Stimulated activated CD8-positive, alpha-beta memory T cell treated with anti-CD3 and anti-CD28 coated beads, Interleukin-2, amount 100 ng/mL, for 1 hour (primary cell): ENCODE measurements at places on chromosomes 12 and 14.

- DNase-seq, result no peak
Measured at GRCh38 chr12:90854136-90854689, 100.8 kb downstream of the CCER1 start.

GRCh38 chr12:108696996-108697290 is 34.4 kb downstream of the CORO1C start:
- DNase-seq, result no peak

DNA sequence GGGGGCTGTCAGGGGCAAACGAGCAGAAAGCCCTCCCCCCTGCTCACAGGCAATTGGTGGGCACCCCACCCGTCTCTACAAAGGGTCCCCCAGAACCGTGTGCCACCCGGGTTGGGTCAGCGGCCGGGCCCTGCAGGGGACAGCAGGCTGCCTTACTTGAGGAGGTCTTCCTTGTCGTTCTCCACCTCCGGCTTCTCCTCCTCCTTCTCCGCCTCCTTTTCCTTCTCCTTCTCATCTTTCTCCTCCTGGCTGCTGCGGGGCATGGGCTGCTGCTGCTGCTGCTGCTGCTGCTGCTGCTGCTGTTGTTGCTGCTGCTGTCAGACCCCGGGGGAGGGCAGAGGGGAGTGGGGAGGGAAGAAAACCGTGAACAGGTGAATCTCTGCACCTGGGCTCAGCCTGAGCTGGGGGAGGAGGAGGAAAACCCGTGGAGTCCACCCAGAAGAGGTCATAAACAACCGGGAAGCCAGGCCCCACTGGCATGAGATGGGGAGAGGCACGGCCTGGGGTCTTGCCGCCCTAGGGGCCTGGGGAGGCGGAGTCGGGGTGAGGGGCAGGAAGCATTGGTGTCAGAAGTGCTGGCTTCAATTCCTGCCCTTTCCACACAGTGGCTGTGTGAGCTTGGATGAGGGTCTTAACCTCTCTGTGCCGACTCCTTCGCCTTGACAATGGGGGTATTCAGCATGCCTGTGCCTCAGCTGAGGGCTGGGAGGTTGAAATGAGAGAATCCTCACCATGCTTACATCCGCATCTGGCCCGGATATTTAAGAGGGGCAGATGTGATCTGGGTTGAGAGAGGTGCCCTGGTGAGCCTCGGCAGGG is 107.6 kb downstream of the RFLNA start:
- DNase-seq, result no peak

GRCh38 chr12:87848248-87848868 is 180.8 kb downstream of the C12orf50 start:
- DNase-seq, result no peak

- peak; percentile 17 for DNase-seq
Measured at GRCh38 chr12:122836027-122836921, 1.0 kb downstream of the HIP1R start.

DNA sequence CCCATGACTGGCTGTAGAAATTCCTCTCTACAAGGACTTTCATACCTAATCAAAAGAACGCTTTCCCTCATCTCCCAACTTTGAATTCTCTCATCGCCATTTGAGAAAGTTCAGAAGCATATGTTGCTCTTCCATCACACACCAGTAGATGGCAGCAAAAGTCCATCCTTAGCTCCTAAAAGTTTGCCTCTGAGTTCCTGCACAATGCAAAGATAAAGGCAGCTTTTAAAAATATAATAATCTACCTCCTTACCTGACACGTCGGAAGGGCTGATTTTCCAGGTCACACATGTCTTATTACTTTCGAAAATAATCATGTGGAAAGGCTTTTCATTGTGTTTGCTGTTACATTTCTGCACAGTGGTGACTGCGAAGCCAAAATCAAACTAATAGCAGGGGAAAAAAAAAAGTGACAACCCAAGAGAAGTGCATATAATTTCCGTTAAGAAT is 456.7 kb upstream of the SEL1L start:
- no peak for DNase-seq

GRCh38 chr12:49304161-49304560 is 9.2 kb downstream of the PRPH start:
- DNase-seq, result no peak

- DNase-seq, result no peak
Measured at GRCh38 chr12:42482041-42482747, 107.4 kb downstream of the PRICKLE1 start.

DNA sequence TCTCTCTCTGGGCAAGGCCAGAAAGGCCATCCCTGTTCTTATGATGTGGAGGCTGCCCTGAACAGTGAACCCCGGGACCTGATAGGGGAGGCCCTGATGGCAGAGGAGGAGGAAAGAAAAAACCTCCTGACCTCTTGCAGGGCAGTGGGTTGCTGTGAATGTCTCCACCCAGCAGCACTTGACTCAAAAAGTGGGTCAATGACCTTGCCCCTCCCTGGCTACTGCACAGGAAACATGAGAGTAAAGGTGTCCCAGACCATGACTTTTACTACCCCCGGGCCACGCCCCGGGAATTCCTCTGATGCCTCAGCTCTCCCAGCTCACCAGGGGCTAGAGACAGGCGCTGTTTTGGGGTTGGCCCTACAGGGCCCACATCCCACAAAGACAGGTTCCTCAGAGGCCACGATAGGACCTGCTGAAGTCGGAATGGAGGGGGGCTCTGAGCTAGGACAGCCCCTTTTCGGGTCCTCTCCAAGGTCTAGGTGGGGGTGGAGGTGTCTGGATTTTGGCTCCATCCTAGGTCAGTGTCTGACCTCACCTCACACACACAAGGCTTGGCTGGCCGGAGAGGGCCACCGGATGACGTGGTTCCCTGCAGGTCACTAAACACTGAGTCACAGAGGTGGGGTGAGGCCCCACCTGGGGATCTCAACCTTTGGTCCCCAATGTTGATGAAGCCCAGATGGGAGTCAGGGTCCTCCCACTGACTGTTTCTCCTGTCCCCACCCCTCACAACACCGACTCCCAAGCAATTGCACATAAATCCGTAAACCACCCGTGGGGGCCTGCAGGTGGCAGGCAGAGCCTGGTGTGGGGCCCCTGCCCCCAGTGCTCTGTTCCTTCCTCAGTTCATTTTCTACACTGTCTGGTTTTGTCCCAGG is 1.6 kb downstream of the RHOF start:
- DNase-seq, result no peak

DNA sequence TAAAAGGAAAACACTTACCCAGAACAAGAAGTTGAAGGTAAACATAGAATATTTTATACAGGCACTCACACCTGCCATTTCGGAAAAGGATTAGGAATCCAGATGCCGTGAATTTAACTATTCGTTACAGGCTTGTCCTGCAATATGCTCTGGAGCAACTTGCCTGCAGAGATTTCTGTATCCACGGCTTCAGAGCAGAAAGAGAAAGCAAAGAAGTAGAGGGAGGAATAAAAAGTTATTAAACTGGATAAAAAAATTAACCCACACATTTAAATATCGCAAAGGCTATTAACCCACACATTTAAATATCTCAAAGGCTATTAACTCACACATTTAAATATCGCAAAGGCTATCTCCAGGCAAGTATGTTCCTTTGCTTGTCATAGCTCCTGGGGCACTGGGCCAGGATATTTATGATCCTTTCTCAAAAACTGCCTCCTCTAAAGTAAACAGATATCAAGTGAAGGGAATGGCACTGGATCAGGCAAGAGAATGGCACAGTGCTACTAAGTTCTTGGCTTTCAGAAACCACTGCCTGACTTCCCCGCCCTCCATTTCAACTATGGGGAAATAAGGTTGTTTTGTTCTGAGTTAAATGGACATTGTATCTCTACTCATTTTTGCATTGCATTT is at the start of gene TSPAN8:
TSS of gene TSPAN8 (minus strand) at position 399 of the 633 bp plus-strand sequence. CDS start at position 78, 321 bp downstream.
- DNase-seq, result no peak

DNA sequence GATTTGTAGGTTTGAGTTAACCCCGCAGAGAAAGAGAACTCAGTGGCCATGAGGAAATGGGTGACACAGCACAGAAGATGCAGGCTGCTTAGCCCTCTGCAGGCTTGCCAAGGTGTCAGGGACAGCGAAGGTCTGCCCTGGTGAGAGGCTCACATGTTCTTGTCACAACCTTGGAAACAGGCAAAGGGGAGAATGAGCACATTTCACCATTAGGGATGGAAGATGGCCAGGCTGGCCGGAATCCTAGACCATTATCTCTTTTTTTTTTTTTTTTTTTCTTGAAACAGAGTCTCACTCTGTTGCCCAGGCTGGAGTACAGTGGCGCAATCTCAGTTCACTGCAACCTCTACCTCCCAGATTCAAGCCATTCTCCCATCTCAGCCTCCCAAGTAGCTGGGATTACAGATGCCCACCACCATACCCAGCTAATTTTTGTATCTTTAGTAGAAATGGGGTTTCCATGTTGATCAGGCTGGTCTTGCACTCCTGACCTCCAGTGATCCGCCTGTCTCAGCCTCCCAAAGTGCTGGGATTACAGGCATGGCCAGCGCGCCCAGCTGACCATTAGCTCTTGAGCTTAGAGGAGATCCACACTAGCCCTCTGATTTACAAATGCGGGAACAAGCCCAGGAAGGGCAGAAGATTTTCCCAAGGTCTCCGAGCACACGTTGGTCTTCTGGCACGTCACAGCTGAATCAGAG is 34.6 kb downstream of the LTBP2 start:
- DNase-seq, result no peak

- DNase-seq, result no peak
Measured at GRCh38 chr14:23566112-23566777, 1.3 kb downstream of the AP1G2 start.

GRCh38 chr12:121092034-121092433 is 40.6 kb upstream of the P2RX7 start:
- DNase-seq, result no peak

- no peak for DNase-seq
Measured at GRCh38 chr14:68551045-68551683, 241.7 kb downstream of the ZFP36L1 start.

DNA sequence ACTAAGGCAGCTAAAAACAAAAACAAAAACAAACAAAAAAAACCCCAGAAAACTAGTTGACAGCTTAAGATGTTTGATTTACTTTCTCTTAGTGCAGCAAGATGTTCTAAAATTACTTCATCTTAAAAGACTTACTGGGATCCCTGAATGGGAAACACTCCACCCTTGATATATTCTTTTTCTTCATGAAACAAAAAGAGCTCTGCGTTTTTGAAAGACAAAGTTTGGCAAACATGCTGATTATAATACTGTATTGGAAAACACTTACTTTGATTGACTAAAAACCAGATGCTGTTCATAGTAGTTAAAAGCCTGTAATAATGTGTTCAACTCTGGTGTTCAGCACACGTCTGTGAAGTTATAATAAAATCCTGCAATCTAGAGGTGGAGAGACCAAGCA is 136.8 kb downstream of the SRGAP1 start:
- DNase-seq, result no peak

- DNase-seq, result no peak
Measured at GRCh38 chr12:31528095-31528494, 62.8 kb downstream of the DENND5B start.

GRCh38 chr14:57848786-57849185 is 17.1 kb downstream of the SLC35F4 start:
- no peak for DNase-seq

DNA sequence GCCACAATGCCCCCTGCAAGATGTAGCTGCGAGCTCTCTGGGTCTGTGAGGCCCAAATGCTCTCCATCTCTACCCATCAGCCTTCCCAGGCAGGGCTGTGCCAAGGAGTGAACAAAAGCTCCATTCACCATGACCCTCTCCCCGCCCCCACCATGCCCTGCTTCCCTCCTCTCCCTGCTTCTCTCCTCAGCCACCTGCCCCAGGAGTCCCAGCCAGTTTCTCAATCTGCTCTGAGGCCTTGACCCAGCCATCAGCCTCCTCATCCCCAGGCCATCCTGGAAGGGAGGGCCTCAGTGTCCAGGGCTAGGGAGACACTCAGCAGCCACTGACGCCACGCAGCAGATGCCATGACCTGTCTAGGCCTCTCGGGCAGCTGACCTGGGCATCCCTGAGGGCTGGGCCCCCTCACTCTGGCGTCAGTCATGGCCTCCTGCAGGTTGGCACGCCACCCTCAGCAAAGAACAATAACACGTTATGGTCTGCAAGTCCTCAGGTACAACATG is 8.5 kb upstream of the KRT5 start:
- DNase-seq, result no peak

DNA sequence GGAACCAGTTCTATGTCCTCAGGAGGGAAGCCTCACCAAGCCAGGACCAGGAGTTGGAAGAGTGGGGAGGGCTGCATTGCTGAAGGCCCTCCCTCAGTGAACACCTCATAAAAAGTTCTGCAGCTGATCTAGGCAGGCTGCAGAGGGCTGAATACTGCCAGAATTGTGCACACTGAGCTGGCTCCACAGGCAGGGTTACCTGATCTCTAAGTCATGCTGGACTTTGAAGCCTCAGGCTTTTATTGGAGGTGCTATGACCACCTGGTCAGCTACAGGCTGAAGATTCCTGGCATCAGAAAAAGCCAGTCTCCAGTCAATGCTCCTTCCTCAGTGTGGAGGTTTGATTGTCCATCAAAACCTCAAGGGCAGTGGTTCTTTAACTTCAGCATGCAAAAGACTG is 39.7 kb downstream of the FOS start:
- DNase-seq, result no peak

- no peak for DNase-seq
Measured at GRCh38 chr14:32050878-32051277, 26.2 kb upstream of the ARHGAP5 start.

DNA sequence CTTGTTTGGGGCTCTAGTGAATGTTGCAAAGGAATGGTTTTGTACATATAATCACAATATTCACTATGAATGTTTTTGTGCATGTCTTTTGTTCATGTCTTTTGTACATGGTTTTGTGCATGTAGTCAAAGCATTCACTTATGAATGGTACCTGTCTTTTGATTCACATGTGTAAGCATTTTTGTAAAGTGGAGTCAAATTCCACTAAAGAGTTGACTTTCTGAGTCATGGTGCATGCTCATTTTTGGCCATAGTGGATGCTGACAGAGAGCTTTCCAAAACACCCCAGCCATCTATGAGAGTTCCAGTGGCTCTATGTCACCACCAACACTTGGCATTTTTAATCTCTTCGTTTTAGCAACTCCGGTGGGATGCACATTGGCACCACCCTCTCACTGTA is 1185.9 kb upstream of the TMEM132C start:
- no peak for DNase-seq

- no peak for DNase-seq
Measured at GRCh38 chr14:76640923-76641395, 120.3 kb upstream of the VASH1 start.

DNA sequence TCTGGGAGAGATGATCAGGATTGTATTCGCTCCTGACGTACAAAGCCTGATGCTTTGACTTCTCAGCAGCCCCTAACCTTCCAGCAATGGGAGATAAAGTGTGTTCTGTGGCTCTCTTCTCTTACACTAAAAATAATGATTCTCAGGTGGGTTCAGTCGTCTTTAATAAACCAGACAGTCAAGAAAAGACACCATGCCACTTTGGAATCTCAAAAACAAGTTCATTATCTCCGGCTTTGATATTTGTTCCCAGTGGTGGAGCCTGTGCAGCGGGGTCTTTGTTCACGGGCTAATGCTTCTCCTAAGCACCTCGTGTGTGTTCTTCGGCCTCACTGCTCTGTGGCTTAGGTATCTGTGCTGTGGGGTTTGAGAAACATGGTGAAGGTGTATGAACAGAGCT is 1.6 kb downstream of the ACVR1B start:
- DNase-seq, result no peak
